A673 (cell line): ENCODE measurements at places on chromosomes 13 and 19. TPM values are rescaled to one million over a fixed set of nuclear protein-coding genes. Genes with fewer than 3 reads are reported as not detected.

GRCh38 chr19:38691938-38692457 lies 44.5 kb downstream of the ACTN4 start:
- no peak for DNase-seq

DNA sequence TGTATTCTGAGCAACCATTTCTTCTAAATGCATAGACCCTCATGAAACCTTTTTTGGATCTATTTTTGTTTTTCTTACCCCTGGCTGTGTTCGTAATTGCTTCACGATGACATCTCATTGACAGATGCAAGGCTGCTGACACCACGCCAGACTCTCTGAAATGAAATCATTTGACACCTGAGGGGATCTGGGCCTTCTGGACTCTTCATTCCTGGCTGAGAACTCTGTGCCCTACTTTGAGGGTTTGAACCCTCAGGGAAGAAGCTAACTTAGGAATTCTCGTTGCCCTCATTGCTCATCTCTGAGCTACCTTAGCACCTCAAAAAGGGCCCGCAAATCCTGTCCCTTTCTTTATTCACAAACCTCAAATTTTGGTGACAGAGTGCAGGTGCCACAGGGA lies 40.5 kb upstream of the NBEA start:
- DNase-seq, result no peak

DNA sequence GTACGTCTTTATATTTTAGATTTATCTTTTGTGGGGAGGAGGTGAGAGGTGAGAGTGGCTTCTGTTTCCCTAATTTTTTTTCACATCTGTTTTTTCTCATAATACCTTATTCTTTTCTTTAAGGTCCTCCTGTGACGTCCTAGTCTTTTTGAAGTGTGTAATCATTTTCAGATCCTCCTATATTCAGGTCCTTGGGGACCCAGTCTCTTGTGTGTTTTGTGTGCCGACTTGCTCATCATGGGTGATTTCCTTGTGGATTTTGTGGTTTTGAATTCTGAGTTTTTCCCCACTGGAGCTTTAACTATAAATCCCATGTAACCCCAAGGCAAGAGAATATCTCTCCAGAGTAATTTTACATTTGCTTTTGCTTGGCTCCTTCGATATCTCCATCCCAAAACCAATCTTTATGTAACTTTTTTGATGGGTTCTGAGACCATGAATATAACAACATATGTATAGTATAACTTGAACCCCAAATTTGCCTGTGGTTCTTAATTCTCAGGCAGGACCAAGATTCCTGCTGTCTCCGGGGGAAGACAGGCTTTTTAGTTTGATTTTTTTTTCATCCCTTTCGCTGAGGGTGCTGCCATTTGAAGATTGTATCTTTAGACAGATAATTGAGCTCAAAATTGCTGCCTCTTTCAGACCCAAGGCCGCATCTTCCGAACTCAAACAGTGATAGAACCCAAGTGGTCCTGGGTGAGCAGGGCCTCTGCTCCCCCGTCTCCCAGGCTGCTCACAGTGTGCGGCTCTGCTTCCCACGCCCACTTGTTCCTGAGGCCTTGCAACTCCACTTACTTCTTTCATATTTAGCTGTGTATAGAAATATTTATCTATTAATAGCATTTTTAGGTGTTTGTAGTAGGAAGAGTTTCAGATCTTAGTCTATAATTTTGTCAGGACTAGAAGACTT lies 59.1 kb upstream of the GPR183 start:
- DNase-seq, result no peak

DNA sequence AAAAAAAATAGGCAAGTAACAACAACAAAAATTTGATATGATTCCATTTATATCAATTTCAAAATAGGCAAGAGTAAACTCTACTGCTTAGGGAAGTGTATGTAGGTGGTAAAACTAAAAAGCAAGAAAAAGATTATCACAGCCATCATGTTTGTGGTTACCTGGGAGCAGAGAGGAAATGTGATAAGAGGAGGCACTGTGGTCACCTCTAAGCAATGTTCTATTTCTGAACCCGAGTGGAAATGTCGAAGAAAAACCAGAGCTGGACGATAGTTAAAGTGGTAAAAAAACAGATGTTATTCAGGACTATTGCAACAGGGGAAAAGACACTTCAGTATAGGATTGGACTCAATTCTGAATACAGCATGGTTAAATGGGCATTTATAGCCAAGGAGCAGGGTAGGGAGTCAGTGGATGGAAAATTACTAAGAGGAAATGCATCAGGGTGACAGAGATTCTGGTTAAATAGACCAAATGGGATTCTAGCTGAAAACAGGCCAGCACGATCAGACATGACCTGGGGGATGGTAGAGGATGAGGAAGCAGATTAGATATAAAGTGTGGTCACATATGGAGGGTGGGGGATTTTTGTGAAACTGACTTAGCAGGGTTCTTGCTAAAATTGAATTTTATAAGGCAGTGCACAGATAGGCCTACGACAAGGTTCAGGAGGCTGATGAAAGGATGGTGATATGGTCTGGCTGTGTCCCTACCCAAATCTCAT lies 6.0 kb upstream of the TEX30 start:
- no peak for DNase-seq

DNA sequence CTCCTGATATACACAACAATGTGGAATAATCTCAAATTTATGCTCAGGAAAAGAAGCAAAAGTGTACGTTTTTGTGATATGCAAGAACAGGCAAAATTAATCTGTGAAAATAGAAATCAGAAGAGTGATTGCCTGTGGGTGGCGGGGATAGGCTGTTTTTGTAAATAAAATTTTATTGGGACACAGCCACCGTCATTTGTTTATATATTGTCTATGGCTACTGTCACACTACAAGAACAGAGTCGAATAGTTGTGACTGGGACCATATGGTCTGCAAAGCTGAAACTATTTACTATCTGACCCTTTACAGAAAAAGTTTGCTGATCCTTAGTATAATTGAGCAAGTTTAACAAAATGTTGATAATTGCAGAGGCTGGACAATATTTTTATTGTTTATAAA lies 269.5 kb upstream of the HTR2A start:
- no peak for DNase-seq

Gene LILRB3
- not detected in 2 replicates for total RNA-seq

DNA sequence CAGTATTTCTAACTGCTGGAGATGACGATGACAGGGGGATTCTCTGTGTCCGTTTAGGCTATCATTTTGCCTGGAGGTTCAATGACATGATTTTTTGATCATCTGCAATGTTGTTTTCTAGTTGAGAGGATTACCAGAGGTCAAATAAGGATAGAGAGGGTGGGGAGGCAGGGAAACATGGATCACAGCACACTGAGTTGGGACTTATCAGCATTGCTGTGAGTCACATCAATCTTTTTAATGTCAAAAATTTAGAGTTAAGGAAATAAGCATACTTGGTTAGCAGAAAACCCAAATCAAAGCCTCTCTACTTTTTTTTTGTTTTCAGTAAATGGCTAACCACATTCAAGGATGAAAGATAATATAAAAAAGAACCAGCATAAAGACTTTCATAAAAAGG lies 43.0 kb upstream of the CSNK1A1L start:
- no peak for DNase-seq

Gene DAZAP1
- total RNA-seq, result 222 and 229 TPM in 2 replicates

GRCh38 chr13:38398711-38399493 lies 49.3 kb downstream of the UFM1 start:
- peak; percentile 45 for DNase-seq

DNA sequence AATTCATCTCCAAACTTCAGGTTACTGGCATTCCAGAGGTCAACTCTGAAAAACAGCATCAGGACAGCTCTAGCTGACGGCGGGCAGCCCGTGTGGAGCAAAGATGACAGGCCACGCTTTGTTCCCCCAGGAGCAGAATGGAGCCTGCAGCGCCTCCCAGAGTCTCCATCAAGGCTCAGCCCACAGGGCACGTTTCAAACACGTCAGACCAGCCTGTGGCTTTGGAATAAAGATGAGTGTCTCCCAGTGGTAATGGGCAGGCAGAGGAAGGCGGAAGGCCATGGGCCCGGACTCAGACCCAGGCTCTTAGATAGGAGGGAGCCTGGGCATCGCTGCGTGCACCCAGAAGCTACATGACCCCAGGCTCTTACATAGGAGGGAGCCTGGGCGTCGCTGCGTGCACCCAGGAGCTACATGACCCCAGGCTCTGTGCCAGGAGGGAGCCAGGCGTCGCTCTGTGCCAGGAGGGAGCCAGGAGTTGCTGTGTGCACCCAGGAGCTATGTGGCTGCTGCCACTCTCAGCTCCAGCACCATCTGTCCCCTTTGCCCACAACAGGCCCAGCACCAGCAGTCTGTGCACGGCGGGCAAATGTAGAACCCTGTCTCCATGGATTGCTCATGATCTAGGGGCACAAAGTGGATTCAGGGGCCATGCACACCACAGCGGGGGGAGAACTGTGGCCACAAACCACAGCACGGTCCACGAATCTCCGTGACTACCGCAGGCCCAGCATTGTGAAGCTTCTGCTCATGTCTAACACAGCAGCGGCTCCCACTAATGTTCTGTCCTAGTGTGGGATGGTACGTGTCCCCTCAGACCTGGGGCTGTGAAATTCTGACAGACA lies 47.8 kb upstream of the C13orf46 start:
- DNase-seq, result no peak

GRCh38 chr13:25943081-25943480 lies 108.7 kb downstream of the SHISA2 start:
- no peak for DNase-seq

DNA sequence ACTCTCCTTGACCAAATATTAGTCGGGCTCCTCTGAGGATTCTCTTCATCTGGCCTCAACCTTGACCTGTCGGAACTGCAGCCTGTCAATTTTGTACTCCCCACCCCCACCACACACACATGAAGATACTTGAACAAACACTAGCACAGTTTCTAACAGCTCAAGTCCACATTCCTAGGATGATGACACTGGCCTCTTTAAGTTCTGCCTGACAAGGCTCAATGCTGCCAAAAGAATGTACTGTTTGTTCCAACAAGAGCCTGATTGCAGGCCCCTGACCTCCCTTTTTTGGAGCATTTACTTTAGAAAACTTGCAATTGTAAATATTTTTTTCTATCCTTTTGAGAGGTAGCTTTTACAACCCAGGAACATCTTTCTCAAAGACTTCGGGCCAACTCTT lies 169.2 kb upstream of the IRS2 start:
- DNase-seq, result no peak

DNA sequence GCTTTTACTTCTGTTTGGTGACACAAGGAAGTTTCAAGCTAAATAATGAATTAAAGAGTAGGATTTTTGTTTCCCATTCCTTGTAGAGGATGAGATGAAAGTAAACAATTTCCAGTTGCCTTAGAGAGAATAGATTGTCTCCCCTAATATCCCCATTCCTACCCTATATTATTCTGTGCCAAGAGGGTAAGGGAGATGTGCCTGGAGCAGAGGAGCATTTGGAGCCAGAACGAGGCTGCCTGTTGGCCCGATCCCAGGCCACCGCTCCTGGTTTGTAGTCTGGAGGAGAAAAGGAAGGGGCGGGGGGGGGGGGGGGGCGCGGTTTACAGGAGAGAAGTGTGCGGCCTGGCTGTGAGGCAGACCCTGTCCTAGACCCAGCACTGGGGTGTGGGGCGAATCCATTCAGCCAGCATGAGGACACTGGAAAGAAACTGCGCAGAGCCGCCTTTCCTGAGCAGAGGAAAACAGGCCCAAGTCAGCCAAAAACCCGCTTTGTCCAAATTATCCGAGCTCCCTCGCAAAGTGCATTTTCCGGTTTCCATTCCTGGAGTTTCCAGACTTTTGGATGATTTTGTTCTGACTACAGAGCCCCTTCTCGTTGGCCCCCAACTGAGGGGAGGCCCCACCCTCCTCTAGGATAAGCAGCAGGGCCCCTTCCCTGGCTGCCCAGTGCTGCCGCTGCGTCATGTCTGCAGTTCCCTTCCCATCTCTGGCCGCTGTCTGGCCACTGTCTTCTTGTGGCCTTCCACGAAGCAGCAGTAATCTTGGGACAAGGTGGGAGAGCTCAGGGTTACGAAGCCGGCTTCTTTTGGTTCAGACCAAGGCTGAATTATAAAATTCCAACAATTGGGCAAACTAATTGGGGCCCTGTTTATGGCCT lies 23.0 kb downstream of the NFIX start:
- DNase-seq, result no peak

DNA sequence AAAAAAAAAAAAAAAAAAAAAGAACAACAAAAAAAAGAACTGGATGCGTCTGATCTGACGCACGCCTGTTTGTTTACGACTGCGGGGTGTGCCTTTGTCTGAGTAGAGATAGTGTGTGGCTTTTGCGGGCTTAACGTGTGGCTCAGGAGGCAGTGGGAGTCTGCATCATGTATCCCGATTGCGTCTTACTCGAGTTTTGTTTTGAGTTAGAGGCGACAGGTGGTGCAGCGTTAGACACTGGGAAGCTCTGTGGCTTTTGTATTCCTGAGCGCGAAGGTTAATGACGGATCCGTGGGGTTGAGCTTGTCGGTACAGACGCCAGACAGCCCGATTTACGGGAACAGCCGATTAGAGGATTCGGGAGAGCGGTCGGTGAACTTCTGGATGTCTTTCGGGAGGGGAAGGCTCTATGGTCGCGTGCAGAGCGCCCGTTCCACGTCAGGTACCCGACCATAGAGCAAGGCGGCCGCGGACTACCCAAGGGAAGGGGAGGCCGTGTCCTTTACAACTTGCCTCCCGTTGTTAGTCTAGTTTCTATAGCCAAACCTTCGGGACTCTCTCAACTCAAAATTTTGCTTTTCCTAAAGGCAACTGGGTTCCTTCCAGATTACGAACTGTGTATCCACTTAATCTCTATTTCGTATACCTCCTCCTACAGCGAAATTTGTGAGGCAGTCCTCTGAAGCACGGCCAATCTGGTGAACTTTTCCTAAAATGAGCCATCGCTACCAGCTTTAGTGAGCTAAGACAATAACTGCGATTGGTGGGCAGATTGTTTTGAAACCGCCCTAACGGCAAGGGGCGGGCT lies 926 bp upstream of the HNRNPUL1 start:
- DNase-seq, result no peak

Gene TPTE2
- 27.5 and 29.2 TPM in 2 replicates for total RNA-seq

Gene ZNF547
- total RNA-seq, result 5.0 and 6.1 TPM in 2 replicates

GRCh38 chr13:112984954-112985802 lies 16.2 kb downstream of the MCF2L start:
- no peak for DNase-seq

Gene ONECUT3
- not detected in 2 replicates for total RNA-seq

GRCh38 chr13:54511366-54511765 lies 1482.8 kb downstream of the OLFM4 start:
- DNase-seq, result no peak

Gene GAPDHS
- total RNA-seq, result not detected in 2 replicates

DNA sequence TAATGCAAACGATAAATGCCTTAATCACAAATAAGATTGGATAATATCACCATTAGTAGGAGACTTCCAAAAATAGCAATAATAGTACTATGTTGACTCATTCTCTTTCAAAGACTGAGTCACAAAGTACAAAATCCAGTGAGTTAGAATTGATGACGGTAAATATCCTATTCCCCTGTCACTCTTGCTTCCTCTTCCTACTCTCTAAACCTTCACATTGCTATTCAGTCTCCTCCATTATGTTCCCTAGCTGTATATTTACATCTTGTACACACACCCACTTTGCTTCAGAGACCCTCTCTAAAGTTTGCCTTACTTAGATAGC lies 26.3 kb upstream of the INTS6 start:
- DNase-seq, result no peak

DNA sequence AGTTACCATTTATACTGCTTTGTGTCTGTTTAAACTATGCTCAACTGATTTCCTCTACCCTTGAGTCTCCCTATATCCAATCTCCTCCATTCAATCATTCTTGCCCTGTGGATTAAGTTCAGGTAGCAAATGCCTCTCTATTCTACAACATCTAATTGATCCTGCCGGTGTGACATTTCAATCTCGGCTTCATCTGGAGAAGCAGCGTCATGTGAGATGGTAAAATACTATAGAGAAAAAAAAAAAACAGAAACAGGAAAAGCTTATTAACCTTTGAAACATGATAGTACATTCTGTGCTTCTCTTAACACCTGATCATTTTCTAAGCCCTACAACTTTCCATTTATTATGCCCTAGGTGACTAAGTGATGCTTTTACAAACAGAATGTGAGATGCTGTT lies 89.4 kb downstream of the KCTD12 start:
- DNase-seq, result no peak
